Activated CD8-positive, alpha-beta T cell treated with anti-CD3 and anti-CD28 coated beads for 36 hours (primary cell): ENCODE measurements at places on chromosomes 6 and 20. TPM values are rescaled to one million over a fixed set of nuclear protein-coding genes. Genes with fewer than 3 reads are reported as not detected.
A peak's percentile ranks its signal among the peaks of the same experiment; 100 is the strongest.

DNA sequence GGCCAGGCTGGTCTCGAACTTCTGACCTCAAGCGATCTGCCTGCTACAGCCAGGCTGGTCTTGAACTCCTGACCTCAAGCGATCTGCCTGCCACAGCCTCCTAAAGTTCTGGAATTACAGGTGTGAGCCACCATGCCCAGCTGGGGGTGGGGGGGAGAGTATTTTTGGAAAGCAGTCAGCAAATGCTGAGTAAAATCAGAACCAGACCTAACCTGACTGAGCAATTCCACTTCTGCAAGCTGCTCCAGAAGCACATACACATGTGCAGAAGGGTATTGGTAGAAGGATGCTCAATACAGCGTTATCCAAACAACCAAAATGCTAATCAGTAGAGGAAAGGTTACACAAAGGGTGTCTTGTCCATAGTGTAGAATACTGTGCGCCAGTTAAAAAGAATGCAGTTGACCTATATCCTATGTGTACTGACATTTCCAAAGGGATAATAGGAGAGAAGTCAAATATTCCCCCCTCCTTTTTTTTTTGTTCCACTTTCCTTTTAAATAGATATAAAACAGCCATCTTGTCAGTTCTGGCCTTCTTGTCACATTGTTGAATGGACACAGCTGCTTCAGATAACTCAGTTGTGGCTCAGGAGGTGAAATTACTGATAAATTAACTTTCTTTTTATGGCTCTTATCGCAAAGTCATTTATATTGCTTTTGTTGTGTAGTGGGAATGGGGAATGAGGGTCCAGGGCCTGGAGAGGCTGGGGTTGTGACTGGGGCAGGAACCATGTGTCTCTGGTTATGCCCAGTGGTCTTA, 74.6 kb downstream of the DTD1 start:
- no peak for DNase-seq

DNA sequence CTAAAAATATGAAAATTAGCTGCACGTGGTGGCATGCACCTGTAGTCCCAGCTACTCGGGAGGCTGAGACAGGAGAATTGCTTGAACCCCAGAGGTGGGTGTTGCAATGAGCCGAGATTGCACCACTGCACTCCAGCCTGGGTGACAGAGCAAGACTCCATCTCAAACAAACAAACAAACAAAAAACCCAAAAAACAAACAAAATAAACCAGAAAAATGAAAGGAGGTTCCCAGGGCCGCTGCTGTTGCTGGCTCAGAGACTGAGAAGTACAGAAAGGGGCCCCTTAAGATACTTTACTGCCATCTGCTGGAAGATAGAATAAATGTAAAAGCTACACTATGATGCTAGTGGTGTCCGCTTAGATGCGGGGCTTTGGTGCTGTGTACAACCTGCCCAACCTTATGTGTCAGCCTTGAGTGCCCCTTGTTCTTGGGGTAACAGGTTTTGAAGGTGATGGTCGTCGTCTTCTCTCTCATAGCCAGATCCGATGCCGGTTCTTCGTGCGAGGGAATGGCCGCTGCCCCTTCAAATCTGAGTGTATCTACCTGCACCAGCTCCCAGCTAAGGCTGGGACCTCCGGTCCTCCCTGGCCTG, 2.8 kb upstream of the FANCE start:
- DNase-seq, result peak; percentile 50

The ZNF391 gene
- total RNA-seq, result 2.8 TPM

DNA sequence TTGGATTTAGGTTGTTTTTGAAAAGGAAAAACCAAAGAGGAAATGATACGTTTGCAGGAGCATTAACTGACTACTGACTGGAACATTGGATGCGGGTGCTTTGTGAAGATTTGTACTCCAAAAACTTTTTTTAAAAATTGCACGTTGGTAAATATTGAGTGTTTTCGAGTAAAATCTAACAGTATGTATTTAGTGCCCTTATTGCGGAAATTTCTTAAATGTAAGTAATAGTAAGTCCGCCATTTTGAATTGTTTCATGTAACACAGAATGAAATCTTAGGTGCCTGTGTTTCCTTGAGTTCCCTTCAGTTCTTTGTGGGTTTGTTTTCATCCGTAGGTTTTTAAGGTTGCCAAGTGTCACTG, 15.2 kb upstream of the LIN28B start:
- no peak for DNase-seq

DNA sequence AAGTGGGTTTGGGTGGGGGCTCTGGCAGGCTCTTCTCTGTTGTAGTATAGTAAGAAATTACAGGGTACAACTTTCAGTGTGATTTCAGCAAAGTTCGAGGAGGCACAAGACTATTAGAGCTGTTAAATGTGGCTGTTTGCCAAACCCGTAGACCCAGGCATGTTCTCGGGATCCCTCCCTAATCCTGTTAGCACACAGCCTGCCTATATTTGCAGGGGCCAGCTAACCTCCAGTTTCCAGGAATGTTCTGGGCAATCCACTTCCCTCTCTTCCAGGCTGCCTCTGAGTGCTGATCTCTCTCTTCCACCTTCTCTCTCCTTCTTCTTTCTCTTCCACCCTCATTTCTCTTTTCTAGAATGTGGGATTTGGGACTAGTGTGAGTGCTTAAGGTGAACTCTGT, 34.8 kb upstream of the ZFP64 start:
- no peak for DNase-seq

The ARMH2 gene
- not detected for total RNA-seq

DNA sequence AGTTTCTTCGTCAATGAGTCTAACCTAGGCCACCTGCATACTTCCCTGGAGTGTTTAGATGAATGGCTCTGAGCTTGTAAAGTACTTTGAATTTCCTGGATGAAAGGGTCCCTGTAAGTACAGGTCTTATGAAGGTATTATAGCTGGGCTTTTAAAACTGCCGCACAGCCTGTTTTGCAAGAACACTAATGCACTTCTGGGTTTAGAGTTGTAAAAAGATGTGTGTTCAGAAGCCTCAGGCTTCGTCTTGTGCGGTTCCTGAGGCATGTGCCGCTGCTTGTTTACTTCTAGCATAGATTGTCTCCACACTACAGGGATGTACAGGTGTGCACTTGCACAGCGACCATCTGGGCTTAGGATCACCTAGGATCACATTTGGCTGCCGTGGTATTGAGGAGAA, 324.5 kb downstream of the SOX4 start:
- DNase-seq, result no peak

The CALHM4 gene
- total RNA-seq, result not detected

- no peak for DNase-seq
Observed at GRCh38 chr20:37991908-37992307, 41.3 kb downstream of the TTI1 start.

The YWHAB gene
- total RNA-seq, result 220 TPM

DNA sequence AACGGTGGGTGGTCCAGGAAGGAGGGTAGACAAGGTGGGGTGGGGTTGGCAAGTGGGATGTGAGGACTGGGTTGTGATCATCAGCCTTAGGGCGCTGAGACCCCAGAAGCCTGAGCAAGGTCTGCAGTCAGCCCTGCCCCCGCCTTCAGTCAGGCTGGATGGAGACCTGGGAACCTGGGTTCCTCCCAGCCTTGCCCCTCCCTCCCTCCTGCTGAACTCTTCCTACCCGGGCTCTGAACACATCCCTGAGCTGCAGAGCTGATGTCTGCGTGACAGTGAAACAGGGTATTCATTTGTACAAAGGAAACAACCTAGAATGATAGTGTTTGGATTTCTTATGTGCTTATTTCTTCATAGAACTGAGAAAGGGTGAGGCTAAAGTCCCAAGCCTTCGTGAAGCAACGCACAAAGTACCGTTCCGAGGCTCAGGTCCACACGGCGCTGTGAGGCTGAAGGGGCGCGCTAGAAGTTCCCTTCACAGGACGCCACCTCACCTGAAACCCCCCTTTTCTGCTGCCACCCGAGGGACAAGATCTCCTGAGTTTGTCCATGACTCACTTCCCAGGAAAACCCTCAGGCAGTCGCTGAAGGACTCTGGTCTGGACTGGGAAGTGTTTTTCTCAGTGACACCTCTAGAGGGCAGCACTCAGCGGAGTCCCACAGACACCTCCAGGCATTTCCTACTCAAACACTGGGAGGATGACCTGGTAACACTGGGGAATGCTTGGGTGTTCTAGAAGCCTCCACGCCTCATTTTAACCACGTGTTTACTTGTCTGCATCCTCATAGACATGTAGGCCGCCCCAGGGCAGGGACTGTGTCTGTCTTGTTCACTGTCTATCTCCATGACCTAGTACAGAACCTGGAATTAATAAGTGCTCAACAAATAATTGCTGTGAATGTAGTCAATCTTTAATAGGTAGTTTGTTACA, 1.2 kb downstream of the GSTA5 start:
- peak; percentile 55 for DNase-seq

The SLC22A1 gene
- 0.31 TPM for total RNA-seq

The ARMC12 gene
- 1.0 TPM for total RNA-seq

The STMND1 gene
- not detected for total RNA-seq

DNA sequence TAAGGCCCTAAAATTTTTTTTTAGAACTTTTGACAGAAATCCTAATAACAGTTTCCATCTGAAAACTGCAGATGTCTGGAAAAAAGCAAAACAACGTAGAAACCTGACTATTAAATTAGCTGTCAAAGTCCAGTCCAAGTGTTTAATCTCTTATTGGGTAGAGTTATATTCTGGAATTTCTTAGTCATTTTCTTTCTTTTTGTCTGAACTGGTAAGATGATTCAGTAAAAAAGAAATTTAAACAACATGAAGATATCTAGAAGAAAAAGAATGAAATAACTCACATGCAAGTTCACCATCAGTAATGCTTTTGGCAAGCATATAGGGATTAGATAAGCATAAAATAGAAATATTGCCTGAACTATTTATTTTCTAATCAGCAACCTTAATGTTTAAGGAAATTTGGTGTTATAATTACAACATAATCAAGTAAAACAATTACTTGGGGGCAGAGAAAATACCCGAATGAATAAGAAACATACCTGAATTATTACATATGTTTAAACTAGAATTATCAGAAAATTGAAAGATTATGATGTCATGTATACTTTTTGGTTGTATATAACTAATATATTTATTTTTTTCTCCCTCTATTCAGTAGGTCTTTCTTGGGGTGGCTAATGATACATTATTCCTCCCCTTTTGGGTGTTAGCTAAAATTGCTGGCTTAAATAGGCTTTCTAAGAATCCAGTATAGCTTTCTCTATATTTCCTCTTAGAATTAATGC, 51.1 kb downstream of the FAM83B start:
- no peak for DNase-seq

GRCh38 chr6:22059126-22059525, 237.7 kb downstream of the PRL start:
- no peak for DNase-seq

DNA sequence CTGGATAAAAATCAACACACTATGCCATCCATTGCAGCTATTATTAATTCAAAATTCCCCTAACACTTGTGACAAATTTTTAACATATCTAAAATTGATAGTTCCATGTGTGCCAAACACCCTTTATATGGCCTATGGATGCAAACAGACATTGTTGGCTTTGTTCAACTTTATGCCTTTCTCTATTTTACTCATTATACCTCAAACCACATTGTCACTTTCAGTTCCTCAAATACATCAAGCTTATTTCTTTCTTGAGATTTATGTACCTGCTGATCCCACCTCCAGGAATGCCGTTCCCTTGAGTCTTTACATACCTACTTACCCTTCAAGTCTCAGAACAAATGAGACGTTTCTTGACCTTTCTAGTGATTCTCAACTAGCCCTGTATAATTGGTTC, 193.5 kb upstream of the PLN start:
- no peak for DNase-seq

The BFSP1 gene
- total RNA-seq, result 0.18 TPM

GRCh38 chr20:25211273-25211672, 15.8 kb downstream of the ENTPD6 start:
- no peak for DNase-seq

GRCh38 chr20:64062276-64062595, 762 bp upstream of the TCEA2 start:
- DNase-seq, result no peak

DNA sequence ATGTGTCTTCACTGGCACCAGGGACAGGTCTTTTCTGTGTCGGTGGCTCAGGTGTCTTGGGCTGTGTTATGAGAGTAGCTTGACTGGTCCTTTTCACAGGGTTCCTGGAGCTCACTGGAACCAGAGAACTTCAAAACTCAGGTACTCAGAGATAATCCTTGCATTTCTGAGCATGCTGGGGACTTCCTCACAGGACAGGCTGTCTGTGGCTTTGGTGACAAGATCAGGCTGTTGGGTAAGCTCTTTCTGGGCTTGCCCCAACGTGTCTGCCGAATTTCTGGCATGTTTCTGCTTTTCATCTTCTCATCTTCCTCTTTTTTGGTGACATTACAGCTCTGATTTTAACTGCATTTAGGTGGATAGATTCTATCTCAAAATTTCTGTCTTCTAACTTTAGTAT, 270.0 kb downstream of the CDH26 start:
- DNase-seq, result no peak

The ALDH5A1 gene
- total RNA-seq, result 20.7 TPM

GRCh38 chr6:136524339-136524935, 25.8 kb downstream of the MAP7 start:
- DNase-seq, result no peak

- no peak for DNase-seq
Observed at GRCh38 chr6:129105035-129105434, 222.1 kb downstream of the LAMA2 start.

DNA sequence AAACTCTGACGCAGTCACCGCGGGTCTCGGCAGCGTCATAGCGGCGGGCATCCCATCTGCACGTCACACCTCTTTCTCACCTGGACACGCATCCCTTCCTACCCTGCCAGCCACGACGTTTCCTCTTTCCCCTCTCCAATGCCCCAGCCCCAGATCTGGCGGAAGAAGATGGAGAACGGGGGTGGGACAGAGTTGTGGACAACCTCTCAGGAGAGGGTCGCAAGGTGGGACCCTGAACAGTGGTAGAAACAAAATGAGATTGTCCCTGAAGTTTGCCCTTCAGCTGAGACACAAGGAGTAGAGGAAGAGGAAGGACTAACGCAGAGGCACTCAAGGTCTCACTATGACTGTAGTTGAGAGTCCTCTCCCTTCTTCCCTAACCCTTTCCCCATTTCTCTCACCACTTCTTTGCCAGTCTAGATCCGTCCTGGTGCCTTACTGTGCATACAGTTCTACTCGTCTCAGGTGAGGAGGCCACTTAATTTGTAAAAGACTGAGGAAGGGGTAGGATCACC, 562 bp downstream of the TRIM39 start:
- DNase-seq, result no peak
